ENCODE measurements at places on chromosomes 1 and 21.

- no peak for DNase-seq
Measured at GRCh38 chr1:167369175-167369574, 148.5 kb downstream of the POU2F1 start.

DNA sequence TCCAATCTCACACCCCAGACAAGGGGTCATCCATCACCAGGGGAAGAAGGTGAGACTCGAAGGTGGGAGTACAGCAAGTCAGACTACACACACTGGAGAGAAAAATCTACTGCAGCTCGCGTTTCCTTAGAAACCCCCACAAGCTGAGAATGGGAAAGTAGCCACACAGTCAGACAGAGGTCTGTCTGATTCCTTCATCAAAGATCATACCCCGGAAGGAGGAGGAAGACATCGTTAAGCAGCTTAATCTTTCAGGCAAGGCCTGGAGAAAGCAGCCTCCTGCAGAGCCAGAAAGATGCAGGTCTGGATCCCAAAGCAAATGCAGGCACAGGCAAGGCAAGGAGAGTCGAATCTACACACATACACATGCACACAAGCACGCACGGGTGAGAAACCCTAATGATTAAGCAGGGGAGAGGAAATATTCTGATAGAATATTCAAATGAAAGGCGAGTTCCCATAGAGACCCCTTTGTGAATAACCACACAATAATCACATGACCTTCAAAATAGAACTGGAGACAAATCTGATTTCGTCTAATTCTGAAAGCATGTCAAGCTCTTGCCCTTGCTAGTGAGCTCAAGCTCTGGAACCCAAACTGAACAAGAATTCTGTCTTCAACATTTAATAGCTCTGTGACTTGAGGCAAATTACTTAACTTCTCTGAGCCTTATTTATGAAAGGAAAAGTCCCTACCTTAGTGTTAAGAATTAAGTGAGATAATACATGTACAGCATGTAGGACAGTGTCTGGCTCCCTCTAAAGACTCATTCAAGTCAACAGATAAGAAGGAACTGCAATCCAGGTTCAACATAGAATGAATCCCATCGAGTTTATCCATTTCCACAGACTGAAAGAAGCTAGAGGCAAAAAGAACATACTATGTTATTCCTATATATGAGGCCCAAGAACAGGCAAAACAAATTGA is 387.8 kb downstream of the OMA1 start:
- DNase-seq: no peak

DNA sequence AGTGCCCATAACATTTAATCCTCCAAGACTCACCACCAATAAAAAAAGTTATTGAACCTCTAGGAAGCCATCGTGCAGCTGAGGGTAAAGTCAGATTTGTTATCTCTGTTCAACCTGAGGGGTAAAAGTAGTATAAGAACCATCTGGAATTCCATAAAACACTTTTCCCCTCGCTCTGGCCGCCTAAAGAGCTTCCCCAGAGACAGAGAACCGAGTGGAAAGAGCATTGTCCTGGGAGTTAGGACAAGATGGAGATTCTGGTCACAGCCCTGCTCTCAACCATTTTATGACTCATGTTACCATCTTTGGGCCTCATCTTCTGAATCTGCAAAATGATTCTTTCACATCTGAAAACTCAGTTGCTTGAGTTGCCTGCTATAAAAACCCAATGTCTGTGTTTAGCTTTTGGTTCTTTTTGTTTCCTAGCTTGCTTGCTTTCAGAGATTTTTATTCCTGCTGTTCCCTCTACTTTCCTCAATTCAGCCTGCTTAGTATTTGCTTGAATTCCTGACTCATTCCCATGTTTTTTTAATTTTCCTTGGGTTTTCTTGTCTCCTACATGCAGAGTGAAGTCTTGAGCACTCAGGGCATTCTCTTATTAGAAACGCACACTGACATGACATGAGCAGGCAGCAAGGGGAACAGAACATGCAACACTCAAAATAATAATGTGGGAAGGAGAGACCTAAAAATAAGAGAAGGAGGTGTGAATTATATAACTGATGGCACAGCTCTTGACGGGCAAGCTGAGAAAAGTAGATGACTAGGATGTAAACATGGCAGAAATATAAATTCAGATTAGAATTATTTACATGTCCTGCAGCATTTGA is 1.7 kb downstream of the EPHX4 start:
- DNase-seq: no peak

- DNase-seq: no peak
Measured at GRCh38 chr1:113538225-113538624, 147.9 kb downstream of the MAGI3 start.

- no peak for DNase-seq
Measured at GRCh38 chr1:8373125-8373524, 55.2 kb downstream of the SLC45A1 start.

DNA sequence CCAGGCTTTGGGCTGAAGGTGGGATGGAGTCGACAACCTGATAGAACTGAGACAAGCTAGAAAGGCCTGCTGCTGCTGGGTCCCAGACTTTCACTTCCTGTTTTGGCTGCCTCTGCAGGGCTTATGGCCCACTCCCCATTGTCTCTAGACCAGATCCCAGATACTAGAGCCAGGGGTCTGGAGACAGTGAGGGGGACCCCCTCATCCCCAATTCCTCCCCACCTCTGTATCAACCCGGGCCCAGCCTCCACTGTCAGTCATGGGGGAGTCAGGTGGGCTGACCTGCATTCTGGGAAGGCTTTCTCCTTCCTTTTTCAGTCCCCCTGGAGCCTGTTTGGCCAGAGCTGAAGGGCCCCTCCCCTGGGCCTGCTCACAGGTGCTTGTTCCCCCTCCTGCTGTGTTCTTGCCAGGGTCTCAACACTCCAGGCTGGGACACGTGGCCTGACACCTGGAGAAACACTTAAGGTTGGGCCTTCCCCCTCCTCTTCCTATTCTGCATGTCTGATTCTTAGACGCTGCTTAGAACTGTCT is 18.0 kb upstream of the ETV3L start:
- no peak for DNase-seq

- no peak for DNase-seq
Measured at GRCh38 chr21:46089285-46089684, 8.6 kb upstream of the COL6A2 start.

DNA sequence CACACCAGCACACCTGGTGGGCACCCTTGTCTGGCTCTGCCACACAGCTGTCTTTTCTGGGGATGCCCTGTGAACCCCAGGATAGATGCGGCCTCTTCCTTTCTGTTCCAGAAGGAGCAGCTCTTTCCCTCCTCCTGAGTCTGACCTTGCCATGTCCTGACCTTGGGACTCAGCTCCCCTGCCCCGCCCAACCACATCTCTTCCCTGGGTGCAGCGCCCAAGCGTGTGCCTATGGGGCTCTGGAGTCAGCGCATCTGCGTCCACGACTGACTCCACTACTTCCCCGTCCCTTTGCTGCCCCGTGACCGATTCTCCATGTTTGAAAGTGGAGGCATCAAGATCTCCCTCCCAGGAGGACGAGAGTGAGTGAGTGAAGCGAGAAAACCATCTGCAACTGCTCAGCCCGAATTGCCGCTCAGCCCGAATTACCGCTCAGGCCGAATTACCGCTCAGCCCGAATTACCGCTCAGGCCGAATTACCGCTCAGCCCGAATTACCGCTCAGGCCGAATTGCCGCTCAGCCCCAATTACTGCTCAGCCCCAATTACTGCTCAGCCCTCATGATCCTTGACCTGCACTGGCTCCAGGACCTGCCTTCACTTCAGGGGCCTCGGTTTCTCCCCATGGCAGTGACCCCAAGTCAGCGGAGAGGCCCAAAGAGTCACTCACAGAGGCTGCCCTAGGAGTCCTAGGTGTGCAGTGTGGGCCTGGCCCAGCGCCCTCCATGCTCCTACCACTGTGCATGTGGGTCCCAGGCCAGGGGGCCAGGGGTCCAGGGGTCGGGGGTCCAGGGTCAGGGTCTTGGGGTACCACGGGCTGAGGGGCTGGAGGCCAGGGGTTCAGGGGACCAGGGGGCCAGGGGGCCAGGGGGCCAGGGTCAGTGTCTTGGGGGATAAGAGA is 18.6 kb upstream of the TTC34 start:
- DNase-seq: no peak

- DNase-seq: no peak
Measured at GRCh38 chr1:20233394-20233793, 47.1 kb upstream of the PLA2G2C start.

- DNase-seq: no peak
Measured at GRCh38 chr1:46558141-46558963, 6.9 kb upstream of the KNCN start.

DNA sequence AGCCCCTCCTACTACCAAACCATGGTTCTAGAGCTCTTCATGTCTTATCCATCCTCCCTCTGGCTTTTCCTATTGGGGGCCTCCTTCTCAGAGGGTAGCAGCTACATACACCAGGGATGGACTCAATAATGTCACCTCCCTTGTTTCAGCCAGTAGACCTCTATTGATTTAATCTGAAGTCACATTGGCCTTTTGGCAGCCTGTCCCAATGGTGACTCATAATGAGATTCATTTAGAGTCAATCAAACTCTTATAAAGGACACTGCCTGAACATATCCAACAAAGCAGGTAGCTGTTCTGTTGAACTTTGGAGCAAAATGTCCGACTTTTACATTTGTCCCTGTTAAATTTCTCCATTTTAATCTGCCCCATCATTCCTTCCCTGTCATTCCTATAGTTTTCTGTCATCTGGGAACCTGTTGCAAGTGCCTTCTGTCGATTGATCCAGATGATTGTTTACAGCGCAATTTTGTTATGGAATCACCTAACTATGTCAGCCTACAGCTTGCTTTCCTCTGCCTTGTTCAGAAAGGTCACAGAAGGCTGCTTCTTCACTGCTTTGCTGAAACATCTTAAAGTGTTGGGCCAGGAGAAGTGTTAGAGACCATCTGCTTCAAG is 105.9 kb downstream of the ETS2 start:
- no peak for DNase-seq

GRCh38 chr1:58035523-58035922 is 511.0 kb downstream of the OMA1 start:
- DNase-seq: no peak

GRCh38 chr21:31371715-31372470 is 27.8 kb upstream of the TIAM1 start:
- no peak for DNase-seq

DNA sequence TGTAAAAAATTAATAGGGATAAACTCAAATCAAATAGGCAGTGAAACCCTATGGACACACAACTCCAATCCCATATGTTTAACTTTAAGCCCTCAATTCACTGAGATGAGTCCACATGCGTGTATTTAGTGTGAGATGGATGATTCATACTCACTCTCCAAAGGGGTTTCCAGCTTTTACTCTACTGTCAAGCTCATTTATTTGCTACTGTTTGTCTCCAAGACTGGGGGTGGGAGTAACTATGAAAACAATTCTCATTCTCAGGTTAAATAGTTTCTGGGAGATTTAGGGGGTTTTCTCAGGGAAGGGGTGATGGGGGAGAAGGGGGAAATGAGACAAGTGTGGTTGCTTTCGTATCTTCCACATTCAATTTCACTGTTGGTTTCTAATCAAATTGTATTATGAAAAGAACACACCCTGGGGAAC is 2.7 kb downstream of the RAB29 start:
- DNase-seq: no peak

GRCh38 chr1:215083383-215083961 is 935 bp downstream of the KCNK2 start:
- no peak for DNase-seq

- no peak for DNase-seq
Measured at GRCh38 chr1:182281541-182281940, 110.0 kb downstream of the GLUL start.

DNA sequence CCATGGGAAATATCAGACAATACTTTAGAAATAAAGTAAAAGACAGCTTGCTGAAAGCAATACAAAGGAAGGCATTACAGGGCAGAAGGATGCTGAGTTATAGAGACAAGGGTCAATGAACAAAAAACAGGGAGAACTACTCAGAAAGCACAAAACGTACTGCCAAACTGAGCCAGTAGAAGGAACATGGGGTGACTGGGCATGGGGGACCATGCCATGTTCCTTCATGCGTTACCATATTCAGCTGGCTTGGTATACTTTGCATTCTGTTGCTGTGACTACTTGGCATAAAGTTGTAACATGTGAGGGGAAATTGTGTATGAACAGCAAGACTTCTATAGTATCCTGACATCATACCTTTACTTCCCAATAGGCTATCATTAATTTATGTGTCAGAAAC is 358.6 kb upstream of the LYPLAL1 start:
- DNase-seq: no peak

GRCh38 chr1:201764166-201764565 is 64.8 kb upstream of the IPO9 start:
- no peak for DNase-seq

GRCh38 chr1:172246521-172247390 is 173.7 kb upstream of the C1orf105 start:
- no peak for DNase-seq

GRCh38 chr1:237141502-237141901 is 99.5 kb downstream of the RYR2 start:
- DNase-seq: no peak

DNA sequence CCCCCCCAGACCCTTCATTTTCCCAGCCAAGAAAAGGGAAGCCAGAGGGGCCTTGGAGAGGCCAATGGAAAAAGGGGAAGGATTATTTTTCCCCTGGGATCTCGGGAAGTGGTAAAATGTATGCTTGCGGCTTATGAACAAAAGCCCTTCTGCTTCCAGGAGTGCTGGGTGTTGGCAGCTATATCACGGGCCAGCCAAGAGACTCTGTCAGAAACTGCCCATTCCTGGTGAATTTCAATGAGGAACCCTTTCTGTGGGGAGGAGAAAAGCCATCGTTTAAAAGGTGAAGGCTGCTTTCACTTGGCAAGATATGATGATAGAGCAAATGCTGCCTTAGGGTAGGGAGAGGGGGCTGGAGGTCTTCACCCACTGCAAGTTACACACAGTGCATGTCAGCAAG is 69.7 kb upstream of the ZC3H12A start:
- no peak for DNase-seq

DNA sequence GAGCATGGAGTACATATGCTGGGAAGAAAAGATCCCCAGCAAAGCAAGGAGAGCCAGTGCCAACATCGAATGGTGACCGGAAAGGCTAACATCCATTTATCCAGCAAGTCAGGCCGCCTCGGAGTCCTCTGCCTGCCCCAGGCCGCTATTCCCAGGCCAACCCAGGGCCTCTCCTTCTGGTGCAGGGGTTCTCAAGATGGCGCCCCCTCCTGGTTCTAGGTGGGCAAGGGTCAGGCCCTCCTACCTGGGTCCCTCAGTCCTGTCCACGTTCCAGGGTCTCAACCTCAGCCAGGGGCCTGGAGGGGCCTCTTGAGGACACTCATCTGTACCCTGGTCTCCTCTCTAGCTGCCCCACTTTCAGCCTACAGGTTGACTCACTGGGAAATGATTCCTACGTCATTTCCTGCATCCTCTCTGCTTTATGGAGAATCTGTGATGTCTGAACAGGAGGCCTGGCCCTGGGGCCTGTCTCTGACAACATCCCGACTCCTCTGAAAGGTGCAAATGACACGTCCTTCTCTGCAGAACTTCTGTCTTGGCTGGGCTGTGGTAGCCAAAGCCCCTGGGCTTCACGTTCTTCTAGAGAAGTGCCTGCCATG is 145.3 kb downstream of the PSMG1 start:
- no peak for DNase-seq

- DNase-seq: no peak
Measured at GRCh38 chr1:183840140-183840539, 35.2 kb downstream of the RGL1 start.

GRCh38 chr1:246338098-246338497 is 169.0 kb downstream of the SMYD3 start:
- DNase-seq: no peak
